ENCODE measurements at places on chromosomes 5 and 9.

GRCh38 chr5:74365723-74366122, 274.8 kb downstream of the ENC1 start:
- no peak for DNase-seq

GRCh38 chr5:90615355-90615754, 56.8 kb downstream of the ADGRV1 start:
- no peak for DNase-seq

DNA sequence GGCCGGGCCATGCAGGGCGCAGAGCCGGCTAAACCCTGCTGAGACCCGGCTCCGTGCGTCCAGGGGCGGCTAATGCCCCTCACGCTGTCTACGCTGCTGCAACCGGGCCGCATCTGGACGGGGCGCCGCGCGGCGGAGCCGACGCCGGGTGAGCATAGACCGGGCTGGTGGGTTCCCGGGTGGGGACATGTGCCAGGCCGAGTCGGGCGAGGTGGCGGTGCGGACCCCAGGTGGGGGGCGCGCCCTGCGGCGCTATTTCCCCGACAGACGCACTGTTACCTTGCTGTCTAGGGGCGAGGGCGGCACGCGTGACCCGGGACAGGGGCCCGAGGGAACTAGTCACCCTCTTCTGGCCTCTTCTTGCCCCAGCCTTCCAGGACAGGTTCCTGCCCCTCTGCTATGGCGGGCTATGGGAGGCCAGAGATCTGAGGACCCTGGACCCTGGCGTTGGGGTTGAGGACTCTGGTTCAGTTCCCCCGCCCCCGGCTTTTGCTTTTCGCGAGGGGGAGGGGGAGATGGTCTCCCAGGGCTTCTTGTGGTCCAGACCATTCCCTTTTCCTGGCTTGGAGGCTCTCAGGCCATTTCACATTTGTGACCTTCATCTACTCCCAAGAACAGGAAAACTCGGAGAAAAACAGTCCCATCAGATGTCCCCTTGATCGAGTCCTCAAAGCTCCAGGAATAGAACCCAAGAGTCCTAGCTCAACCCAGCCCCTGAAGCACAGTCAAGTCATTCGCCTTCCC, 536 bp downstream of the SLC27A4 start:
- DNase-seq = no peak

GRCh38 chr9:128081056-128081455, 13.0 kb downstream of the SLC25A25 start:
- no peak for DNase-seq

- DNase-seq = no peak
Measured at GRCh38 chr5:142979636-142980035, 209.5 kb downstream of the ARHGAP26 start.

DNA sequence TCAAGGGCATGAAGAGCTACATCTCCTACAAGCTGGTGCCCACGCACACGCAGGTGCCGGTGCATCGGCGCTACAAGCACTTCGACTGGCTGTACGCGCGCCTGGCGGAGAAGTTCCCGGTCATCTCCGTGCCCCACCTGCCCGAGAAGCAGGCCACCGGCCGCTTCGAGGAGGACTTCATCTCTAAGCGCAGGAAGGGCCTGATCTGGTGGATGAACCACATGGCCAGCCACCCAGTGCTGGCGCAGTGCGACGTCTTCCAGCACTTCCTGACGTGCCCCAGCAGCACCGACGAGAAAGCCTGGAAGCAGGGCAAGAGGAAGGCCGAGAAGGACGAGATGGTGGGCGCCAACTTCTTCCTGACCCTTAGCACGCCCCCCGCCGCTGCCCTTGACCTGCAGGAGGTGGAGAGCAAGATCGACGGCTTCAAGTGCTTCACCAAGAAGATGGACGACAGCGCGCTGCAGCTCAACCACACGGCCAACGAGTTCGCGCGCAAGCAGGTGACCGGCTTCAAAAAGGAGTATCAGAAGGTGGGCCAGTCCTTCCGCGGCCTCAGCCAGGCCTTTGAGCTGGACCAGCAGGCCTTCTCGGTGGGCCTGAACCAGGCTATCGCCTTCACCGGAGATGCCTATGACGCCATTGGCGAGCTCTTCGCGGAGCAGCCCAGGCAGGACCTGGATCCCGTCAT, 1.4 kb downstream of the SNX18 start:
- no peak for DNase-seq

DNA sequence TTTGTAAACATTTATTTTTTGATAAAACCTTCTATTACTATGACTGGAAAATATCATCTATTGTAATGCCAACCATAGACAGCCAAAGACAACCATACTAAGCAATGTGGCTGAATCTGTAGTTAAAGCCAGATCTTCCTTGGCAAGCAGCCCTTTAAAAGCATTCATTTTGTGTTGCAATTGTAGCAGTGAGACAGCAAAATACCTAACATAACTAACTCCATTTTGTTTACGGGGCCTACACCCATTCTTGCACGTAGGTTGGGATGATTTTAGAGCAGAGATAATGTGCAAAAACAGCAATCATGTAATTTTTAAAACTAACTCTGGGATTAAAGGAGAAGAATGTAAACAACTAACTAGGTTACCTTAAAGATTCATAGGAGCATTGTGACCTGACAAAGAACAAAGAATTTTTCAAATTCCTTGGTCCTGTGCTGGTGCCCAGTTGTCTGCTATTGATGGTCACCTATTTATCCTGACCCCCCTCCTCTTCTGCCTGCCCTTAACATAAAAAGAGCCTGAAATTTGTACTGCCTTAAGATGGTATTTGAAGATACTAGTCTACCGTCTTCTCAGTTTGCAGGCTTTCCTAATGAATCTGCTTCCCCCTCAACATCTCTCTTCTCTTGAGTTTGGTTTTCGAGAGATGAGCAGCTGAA, 10.6 kb downstream of the IFNA1 start:
- DNase-seq = no peak

- no peak for DNase-seq
Measured at GRCh38 chr5:154312576-154312975, 122.0 kb downstream of the GALNT10 start.

- DNase-seq = no peak
Measured at GRCh38 chr5:24649531-24649930, 4.8 kb upstream of the CDH10 start.

DNA sequence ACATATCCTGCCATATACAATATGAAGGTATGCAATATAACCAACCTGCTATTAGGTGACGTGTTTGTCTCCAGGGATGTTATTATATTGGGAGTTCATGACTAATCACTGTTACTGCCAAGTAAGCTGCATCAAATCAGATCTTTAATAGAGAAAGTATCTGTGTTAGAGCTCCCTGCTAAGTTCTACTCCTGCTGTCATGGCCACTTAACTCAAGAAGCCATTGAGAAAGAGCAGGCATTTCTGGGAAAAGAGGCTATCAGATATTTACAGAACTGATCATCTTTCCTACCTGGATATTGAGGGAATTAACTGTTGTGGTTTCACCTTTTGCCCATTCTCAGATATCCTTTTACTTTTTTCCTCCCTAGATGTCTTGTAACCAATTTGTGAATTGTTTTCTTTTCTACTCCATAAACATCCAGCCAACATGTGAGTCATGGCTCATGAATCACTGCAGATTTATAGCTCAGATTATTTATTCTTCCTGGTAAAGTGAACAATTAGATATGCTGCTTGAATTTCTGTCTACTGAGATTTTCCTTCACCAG, 634.8 kb upstream of the FAM174A start:
- no peak for DNase-seq

- DNase-seq = no peak
Measured at GRCh38 chr9:70504834-70505233, 90.4 kb upstream of the KLF9 start.

- no peak for DNase-seq
Measured at GRCh38 chr5:178670351-178670885, 43.6 kb upstream of the CLK4 start.

- no peak for DNase-seq
Measured at GRCh38 chr5:143206196-143207053, 197.1 kb downstream of the NR3C1 start.

- DNase-seq = no peak
Measured at GRCh38 chr9:23278561-23278960, 547.5 kb downstream of the ELAVL2 start.

- no peak for DNase-seq
Measured at GRCh38 chr9:92590377-92590776, 54.6 kb upstream of the ECM2 start.

All from activated CD8-positive, alpha-beta memory T cell treated with anti-CD3 and anti-CD28 coated beads for 1 hour (primary cell).